ENCODE measurements at places on chromosomes 1 and 21. TPM values are rescaled to one million over a fixed set of nuclear protein-coding genes. Genes with fewer than 3 reads are reported as not detected.

DNA sequence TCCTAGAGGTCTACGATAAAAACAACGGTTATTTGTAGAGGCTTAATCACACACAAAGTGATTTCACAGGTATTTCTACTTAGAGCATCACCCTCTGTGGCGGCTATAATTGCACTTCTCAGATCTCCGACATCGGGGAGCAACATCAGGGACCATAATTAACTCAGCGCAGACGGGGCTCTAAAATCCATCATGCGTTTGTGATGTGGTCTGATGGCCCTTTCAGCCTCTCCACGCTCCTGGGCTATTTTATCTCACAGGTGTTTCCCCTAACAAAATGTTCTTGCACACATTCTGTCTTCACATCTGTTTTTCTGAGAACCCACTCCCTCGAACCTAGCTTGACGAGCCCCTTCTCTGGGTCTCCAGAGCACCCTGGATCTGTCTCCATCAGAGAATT lies 146.3 kb upstream of the DUSP10 start:
- H3K4me3 ChIP-seq: no peak overlapping the region
- H3K27me3 ChIP-seq: no peaks in the 10 kb centered on the region
- no peak overlapping the region for H3K27ac ChIP-seq
- peaks cover 31% of the 10 kb centered on the region for H3K4me1 ChIP-seq

- no peak overlapping the region for H3K27ac ChIP-seq
- no peak for DNase-seq
- no peaks in the 10 kb centered on the region for H3K27me3 ChIP-seq
Measured at GRCh38 chr1:190908691-190909090, 431.0 kb upstream of the BRINP3 start.

DNA sequence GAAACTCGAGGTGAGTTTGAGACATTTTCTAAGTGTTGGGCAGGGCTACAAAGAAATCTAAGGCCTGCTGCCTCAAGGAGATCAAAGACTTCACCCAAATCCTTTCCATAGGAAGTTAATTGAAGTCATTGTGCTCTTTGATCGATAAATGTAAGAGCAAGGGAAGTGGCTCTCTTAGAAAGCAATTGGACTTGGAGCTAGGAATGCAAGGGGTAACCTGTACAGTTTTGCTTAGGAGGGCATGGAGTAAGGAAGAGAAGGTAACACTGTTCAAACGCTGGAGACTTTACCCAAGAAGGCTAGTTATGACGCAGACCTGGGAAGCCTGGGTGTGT lies 418.0 kb upstream of the PROX1 start:
- no peak overlapping the region for H3K4me3 ChIP-seq
- DNase-seq: no peak
- H3K27ac ChIP-seq: no peak overlapping the region
- H3K27me3 ChIP-seq: no peaks in the 10 kb centered on the region

DNA sequence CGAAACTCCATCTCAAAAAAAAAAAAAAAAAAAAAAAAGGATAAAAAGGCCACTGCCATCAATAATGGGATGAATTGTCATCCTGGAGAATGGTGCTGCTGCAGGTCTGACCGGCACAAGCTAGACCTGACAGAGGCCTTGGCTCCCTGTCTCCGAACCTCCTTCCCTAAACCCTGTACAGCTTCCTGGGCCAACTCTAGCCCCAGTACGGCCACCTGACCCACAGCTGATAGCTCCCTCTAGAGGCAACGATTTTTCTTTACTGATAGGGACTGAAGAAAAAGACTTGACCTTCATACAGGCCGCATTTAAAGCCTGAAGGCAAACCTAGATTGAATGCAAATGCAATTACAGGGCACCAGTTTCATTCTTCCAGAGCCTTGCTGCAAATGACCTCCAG lies 30.7 kb downstream of the NOL9 start:
- H3K27me3 ChIP-seq: no peaks in the 10 kb centered on the region
- peak; percentile 90 for DNase-seq
- H3K27ac ChIP-seq: no peak overlapping the region
- H3K4me3 ChIP-seq: no peak overlapping the region
- H3K36me3 ChIP-seq: peaks cover 24% of the 10 kb centered on the region

The PRR9 gene
- total RNA-seq: not detected

The ERG gene
- total RNA-seq: 0.29 TPM

All from osteoblast (primary cell).